Activated CD4-positive, alpha-beta T cell treated with anti-CD3 and anti-CD28 coated beads, Interleukin-2, Interleukin-6, amounts not matched to agents 100 ng/mL and 50 ng/mL, durations not matched to agents 16 hours and 8 hours (primary cell): ENCODE measurements at places on chromosomes 6 and 20.

DNA sequence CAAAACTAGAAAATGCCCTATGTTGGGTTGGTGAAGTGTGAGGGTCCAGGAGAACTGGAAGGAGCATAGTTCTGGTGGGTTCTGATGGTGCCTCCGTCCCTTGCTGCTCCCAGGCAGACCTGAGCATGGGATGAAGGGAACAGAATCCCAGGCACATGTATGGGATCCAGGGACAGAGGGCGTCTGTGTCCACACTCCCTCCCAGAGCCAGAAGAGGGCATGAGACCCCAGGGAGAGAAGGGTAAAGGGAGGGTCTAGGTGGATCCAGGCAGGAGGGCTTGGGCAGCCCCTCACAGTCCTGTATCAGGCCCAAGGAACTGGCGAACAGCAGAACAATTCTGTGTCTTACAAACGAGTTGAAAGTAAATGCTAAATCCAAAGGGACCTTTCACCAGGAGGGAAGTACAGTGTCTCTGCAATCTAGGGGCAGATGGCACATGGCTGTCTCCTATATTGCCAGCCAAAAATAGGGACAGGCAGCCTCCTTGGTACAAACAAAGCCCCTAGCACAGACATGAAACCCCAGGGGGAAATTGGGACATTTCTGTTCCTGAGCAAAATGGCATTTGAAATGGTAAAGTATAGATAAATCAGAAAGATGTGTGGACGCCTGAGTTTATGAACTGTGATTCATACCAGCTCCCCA, 2.5 kb upstream of the BPIFA1 start:
- no peak for DNase-seq

DNA sequence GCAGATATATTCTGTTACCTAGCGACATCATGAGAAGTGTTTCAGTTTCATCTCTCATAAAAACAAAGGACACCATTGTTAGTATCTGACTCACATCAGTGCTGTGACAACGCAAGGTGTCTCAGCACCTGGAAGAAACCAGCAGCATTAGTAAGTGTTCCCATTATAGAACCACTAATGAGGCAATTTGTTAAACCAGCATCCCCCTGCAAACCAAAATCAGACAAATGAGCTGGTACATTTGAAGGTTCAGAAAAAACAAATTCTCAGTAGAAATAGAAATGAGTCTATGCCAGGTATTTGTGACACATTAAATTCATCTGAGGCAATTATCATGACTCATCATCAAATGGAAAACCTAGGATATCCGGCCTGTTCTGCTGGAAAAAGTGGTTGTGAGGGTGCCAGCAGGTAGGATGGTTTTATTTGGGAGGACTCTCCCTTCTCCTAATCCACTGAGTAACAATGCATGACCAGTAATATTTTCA, 151.7 kb downstream of the TMEM200A start:
- DNase-seq = peak; percentile 37

- no peak for DNase-seq
These were observed 12.4 kb upstream of the MYT1 start for GRCh38 chr20:64151633-64152530.

DNA sequence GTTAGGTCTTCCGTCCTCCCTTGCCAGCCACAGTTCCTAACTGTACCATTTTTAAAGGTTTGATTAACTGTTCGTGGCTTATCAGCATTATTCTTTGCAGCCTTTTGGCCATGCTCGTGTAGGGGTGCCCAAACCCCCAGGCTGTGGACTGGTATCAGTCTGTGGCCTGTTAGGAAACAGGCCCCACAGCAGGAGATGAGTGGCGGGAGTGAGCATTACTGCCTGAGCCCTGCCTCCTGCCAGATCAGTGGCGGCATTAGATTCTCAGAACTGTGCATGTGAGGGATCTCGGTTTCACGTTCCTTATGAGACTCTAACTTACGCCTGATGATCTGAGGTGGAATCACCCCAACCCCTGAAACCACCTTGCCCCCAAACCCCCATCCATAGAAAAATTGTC, 79.3 kb downstream of the TBC1D7 start:
- DNase-seq = no peak

- no peak for DNase-seq
These were observed 92.7 kb upstream of the ARMC2 start for GRCh38 chr6:108755257-108756240.

GRCh38 chr6:24064106-24064505, 61.9 kb upstream of the NRSN1 start:
- DNase-seq = peak; percentile 19

- no peak for DNase-seq
These were observed 263.8 kb upstream of the FOXQ1 start for GRCh38 chr6:1047981-1048541.
